Neuronal stem cell (in vitro differentiated cells): ENCODE measurements at places on chromosomes 3 and 15.
A peak's percentile ranks its signal among the peaks of the same experiment; 100 is the strongest.

DNA sequence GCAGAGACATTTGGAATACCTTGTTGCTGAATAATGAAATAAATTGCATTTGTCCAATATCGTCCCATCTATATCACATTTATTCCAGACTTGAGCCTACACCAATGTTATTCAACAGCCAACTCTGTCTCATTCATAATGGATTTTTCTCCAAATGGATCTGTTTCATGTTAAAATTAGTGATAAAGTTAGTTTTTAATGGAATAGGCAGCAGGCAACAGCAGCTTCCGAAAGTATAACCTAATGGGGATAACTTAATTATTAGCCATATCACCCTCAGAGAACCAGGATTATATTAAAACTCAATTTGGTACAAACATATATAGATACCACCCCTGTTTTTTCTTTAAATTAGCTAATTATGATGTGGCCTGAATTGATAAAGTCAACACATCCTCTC is 86.5 kb upstream of the ICE2 start:
- no peak for DNase-seq

GRCh38 chr3:27557411-27557810 is 73.2 kb upstream of the SLC4A7 start:
- DNase-seq: no peak

- peak; percentile 59 for DNase-seq
Observed at GRCh38 chr15:57861034-57861638, 154.6 kb downstream of the POLR2M start.

DNA sequence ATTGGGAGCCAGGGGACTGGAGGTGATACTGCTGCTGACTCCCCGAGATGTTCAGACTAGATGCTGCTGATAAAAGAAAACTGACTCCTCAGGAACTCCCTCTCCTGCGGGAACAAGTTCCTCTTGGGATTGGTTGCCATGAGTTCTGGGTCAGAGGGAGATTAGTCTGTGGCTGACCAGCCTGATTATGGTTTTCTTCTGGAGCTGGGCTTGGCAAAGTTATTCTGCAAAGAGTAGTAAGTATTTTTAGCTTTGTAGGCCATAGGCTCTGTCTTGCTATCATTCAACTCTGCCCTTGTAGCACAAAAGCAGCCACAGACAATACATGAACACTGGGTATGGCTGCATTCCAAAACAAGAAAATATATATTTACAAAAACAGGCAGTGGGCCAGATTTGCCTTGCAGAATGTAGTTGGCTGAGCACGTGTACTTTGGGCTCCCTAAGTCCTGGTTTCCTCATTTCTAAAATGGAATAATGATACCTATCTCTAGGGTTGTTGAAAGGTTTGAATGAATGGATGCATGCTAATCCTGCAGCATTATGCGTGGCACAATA is 796.8 kb downstream of the AGBL1 start:
- DNase-seq: no peak

GRCh38 chr15:94523873-94524272 is 292.5 kb downstream of the MCTP2 start:
- DNase-seq: no peak

GRCh38 chr3:66133853-66134445 is 86.9 kb upstream of the SLC25A26 start:
- no peak for DNase-seq

GRCh38 chr15:71011503-71012155 is 103.6 kb upstream of the THSD4 start:
- DNase-seq: peak; percentile 14

DNA sequence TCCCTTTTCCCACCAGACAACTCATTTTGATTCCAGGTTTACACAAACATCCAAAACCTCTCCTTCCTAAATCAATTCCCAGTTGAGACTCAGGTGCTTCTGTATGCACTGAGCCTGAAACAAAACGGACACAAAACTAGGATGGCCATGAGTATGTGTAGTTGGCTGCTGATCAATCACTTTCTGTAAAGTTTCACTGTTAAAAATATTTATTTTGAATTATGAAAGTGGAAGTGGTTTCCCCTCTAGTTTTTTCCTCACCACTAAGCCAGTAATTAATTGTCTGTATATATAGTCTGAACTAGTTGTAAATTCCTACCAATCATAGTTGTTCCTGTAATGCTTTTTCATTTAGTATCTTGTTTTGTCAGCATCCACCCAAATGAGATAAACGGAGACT is 51.7 kb upstream of the TSPAN3 start:
- no peak for DNase-seq
